Amniotic epithelial cell (primary cell): ENCODE measurements at places on chromosomes 11 and 22.

DNA sequence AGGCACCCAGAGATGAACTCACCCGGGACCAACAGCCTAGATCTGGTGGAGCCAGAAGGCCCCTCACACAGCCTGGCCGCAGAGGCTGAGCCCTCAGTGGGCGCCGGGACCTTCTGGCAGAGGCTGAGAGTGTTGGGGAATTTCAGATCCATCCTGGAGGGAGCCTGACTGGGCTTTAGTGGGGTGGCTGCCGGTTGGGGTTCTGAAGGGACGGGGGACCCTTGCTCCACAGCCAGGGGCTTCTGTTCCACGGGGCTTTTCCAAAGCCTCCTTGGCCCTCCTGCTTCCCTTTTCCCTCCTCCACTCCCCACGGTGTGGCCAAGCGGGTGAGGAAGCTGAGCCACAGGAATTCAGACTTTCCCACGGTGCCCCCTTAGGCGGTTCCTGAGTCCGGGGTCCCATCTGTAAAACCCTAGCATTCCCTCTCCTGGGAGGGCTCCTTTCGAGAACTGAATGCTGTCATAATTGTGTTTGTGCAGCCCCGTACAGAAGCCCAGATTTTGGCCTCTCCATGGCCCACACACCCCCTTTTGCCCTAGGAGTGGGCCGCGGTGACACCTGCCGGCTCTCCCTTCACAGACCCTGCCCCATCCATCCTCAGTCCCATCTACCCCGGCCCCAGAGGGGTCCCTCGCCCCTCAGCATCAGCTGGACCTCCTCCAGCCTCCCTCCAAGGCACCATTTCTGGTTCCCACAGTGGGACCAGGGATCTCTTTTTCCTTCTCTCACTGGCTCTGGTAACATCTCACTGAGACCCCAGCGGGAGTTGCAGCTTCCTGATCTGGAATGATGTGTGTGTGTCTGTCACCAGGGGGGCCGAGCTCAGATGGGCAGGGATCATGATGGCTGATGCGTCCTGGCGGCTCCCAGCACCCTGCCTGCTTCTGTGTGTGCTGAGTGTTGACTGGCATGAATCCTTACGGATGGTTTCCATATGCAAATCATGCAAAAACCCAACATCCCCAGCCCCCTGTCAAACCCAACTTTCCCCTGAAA lies 1048.4 kb downstream of the TBC1D22A start:
- DNase-seq: no peak

DNA sequence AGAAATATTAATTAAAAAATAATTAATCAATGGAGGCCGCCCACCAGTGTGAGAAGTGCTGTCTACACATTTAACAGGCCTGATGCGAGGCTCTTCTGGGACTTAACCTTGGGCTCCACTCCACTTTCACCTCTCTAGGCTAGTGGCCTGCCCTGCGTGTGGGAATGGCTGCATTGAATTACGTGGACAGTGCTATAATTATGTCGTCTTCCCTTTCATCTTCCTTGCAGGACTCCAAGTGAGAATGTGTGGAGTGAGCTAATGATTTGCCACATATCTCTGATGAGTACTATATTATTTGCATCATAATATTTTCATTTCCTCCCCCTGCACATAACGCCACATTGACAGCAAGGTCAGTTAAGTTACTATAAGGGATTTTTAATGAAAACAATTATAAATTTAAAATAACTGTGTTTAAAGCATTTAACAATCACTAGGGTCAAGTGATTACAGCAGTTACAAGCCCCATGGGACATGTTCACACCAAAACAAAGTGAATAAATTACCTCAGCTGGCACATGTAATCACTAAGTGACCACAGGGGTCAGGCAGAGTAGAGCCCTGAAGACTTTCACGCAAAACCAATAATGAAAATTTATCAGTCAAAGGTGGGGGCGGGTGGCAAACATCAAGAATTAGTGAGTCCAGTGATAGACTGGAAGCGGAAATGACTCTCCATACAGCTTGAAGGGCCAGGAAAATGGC lies 63.5 kb downstream of the MPPED2 start:
- no peak for DNase-seq

- no peak for DNase-seq
Measured at GRCh38 chr11:100612766-100613165, 74.3 kb upstream of the ARHGAP42 start.

GRCh38 chr11:76888989-76889388 lies 28.3 kb downstream of the ACER3 start:
- peak; percentile 92 for DNase-seq

DNA sequence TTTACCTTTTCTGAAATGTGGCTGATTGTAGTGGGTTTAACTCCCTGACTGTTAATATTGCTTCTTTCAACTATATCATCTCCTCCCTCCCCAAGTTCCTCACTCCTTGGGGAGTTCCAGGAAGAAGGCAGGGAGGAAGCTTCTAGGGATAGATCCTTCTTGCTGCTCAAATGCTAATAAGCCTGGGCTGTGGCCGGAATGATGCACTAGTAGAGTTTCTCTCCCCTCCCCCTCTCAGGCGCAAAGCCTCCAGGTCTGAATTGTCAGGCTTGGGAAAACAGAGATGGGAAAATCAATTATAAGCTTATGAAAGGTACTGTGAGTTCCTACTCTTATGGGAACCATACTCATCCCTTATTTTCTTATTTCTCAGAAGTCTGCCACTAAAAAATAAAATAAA lies 30.8 kb downstream of the FEZ1 start:
- no peak for DNase-seq

DNA sequence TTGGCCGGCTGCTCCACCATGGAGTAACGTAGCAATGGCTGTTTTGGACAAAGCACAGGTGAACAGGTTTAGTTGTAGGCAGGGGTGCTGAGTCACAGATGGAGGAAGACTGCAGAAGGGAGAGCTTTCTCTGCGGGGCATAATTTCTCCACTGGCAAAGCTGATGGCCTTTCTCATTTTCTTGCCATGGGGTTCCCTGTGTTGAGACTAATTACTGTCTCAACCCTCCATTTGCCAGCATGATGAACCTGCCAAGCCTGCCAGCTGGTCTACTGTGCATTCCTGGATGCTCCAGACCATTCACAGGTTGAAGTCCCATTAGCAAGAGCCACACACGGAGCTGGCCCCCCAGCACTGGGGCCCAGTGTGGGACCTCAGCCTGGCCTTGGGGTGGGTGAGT lies 202.4 kb downstream of the BARX2 start:
- DNase-seq: no peak

DNA sequence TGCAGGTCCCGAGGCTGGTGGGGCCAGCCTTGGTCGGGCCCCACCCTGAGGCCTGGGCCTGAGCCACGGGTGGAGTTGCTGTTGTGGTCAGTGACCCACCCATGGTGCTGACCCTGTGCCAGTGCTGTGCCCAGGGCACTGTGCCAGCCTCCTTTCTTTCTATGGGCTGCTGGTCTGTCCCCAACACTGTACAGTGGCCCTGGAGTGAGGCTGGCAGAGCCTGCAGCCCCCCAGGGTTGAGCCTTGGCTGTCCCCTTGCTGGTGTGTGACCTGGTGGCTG lies 1235.7 kb downstream of the BRD1 start:
- DNase-seq: no peak

GRCh38 chr22:36565686-36566085 lies 36.7 kb upstream of the EIF3D start:
- DNase-seq: no peak
